ENCODE measurements at places on chromosomes 4 and X.

- DNase-seq, result no peak
Observed at GRCh38 chr4:98150092-98150761, 7.0 kb upstream of the STPG2 start.

DNA sequence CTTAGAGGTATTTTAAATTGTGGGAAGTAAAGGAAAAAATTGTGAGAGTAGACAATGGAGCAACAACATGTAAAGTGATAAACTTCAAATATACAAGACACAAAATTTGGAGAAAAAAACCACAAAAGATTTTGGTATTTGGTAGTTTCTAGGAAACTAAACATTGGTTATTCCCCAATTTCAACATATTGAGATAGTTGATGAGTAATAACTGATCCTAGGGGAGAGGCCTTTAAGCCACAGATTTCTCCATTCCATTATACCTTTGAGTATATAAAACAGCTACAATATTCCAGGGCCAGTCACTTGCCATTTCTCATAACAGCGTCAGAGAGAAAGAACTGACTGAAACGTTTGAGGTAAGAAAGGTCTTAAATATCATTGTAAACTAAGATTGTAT lies at the start of gene FDCSP:
Gene FDCSP (plus strand): TSS at position 301 of the 400 bp plus-strand sequence. CDS start 5,071 bp downstream, outside the sequence.
- DNase-seq, result no peak

- no peak for DNase-seq
Observed at GRCh38 chr4:11480683-11481082, 52.0 kb upstream of the HS3ST1 start.

- no peak for DNase-seq
Observed at GRCh38 chrX:23694606-23695005, 27.3 kb downstream of the PRDX4 start.

DNA sequence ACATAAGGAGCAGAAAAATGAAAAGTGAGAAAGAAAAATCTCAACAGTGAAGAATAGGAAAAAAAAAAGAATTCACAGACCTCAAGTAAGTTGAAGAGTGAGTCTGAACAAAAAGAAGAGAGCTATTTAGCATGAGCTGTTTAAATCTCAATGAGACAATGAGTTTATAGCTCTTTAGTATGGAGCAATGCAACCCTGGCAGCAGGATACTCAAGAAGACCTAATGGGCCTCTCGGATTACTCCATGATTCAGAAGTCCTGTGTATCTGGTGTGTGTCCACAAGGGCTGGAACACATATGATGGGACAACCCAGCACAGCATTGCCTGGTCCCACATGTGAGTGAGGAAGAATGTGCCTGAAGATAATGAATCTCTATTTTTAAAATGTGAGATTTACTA lies 563.1 kb upstream of the INTU start:
- no peak for DNase-seq

DNA sequence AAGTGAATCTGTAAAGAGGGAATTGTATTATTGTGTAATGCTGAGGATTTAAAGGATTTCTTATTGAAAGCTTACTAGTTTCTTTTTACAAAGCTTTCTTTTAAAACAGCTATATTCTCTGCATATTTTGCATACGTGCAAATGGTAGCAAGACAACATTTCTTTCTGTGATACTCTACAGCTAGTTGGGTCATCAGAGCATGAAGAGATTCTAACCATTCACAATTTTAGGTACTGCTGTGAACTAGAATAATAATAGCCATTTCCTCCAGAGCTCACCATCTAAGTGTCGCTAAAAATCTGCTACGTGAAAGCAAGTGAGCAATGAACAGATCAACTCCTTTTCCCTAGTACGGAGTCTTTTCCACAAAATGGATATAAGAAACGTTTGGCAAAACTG lies 37.3 kb downstream of the ARHGAP6 start:
- no peak for DNase-seq

GRCh38 chr4:119010909-119011606 lies 122.4 kb downstream of the SYNPO2 start:
- no peak for DNase-seq

DNA sequence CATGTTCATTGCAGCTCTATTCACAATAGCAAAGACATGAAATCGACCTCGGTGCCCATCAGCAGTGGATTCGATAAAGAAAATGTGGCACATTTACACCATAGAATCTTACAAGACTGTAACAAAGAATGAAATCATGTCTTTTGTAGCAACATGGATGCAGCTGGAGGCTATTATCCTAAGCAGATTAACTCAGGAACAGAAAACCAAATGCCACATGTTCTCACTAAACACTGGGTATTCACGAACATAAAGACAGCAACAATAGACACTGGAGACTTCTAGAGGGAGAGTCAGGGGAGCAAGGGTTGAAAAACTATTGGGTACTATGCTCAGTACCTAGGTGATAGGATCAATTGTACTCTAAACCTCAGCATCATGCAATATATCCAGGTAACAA lies 180.5 kb downstream of the PPP1R2C start:
- no peak for DNase-seq

DNA sequence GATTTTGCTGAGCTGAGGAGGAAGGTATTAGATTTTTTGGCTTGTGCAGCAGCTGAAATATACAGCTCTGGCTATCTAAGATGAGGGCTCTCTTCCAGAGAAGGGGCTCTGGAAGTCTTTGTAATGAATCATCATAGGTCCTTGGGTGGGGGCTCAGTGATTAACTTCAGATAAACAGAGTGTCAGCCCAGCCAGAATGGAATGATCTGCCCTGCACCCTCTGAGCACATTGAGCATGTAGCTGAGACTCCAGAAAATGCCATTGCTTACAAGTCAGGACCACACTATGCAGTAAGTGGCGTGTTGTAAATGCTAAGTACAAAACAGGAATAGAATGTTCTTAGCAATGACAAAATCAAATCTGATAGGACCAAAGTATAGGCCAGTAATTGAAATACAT lies 836.0 kb downstream of the PDHA2 start:
- no peak for DNase-seq

GRCh38 chr4:56302760-56303159 lies 84.5 kb downstream of the AASDH start:
- DNase-seq, result no peak

Measured in type B pancreatic cell (in vitro differentiated cells).